ENCODE measurements at places on chromosomes 2 and 18. TPM values are rescaled to one million over a fixed set of nuclear protein-coding genes. Genes with fewer than 3 reads are reported as not detected.

IL18RAP gene
- total RNA-seq, result 0.30 TPM

UGT1A5 gene
- not detected for total RNA-seq

FAP gene
- 4.4 TPM for total RNA-seq

TNS1 gene
- 461 TPM for total RNA-seq

GRCh38 chr2:64422466-64422865 is 31.5 kb upstream of the LGALSL start:
- H3K27me3 ChIP-seq, result no peaks in the 10 kb centered on the region
- H3K27ac ChIP-seq, result no peak overlapping the region
- H3K36me3 ChIP-seq, result no peaks in the 10 kb centered on the region
- H3K4me1 ChIP-seq, result no peaks in the 10 kb centered on the region
- DNase-seq, result no peak
- no peak overlapping the region for H3K4me3 ChIP-seq

DNA sequence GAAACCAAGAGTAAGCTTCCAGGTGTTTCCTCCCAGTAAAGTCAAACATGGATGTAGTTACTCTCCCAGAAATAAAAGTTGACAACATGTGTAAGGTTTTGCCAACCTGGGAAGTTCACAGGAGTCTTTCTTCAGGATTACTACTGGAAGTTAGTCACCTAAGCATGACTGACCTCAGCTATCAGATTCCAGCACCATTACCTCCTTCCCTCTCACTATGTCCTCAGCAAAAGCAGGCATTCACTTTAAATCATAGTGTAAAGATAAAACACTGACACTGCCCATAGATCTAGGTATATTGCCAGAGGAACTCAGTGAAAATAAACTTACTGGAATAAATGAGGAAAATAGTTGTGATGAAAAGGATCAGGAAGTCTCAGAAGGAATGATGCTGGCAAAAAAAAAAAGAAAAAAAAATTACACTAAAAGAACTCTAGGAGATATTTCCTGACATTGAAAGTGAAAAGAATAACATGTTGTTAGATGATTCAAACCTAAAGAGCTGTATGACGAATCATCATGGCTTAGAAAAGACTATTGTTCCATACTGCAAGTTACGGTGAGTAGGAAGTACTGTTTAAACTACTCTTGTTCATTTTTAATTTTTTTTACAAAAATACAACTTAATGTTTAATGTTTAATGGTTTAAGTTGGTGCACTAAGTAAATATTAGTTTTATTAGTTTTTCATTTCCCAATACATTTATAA is 484.5 kb upstream of the ZNF804A start:
- H3K36me3 ChIP-seq, result no peaks in the 10 kb centered on the region
- no peaks in the 10 kb centered on the region for H3K4me1 ChIP-seq
- DNase-seq, result no peak
- H3K4me3 ChIP-seq, result no peak overlapping the region
- H3K27me3 ChIP-seq, result no peaks in the 10 kb centered on the region

ADD2 gene
- total RNA-seq, result 4.2 TPM

- no peak overlapping the region for H3K27ac ChIP-seq
- no peaks in the 10 kb centered on the region for H3K27me3 ChIP-seq
- no peak overlapping the region for H3K4me3 ChIP-seq
- no peaks in the 10 kb centered on the region for H3K4me1 ChIP-seq
Observed at GRCh38 chr18:45316127-45316526, 299.1 kb upstream of the SLC14A2 start.

DNA sequence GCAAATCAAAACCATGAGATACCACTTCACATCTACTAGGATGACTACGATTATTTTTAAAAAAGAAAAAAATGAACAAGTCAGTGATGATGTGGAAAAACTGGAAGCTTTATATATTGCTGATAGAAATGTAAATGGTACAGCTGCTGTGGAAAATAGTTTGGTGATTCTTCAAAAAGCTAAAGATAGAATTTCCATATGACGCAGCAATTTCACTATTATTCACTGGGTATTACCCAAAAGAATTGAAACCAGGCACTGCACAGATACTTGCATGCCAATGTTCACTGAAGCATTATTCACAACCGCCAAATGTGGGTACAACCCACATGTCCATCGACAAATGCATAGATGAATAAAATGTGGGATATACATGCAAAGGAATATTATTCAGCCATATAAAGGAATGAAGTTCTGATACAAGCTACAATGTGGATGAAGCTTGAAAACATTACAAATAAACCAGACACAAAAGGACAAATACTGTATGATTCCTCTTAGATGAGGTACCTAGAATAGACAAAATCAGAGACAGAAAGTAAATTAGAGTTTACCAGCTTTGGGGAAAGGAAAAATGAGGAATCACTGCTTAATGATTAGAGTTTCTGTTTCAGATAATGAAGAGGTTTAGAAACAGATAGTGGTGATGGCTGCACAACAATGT is 11.1 kb downstream of the RTTN start:
- H3K36me3 ChIP-seq, result peaks cover 3% of the 10 kb centered on the region
- no peak for DNase-seq
- H3K4me3 ChIP-seq, result no peak overlapping the region
- H3K4me1 ChIP-seq, result peaks cover 11% of the 10 kb centered on the region

- H3K27me3 ChIP-seq, result no peaks in the 10 kb centered on the region
- H3K4me3 ChIP-seq, result peak overlapping the region; percentile 98
- peak overlapping the region; percentile 82 for H3K27ac ChIP-seq
- H3K36me3 ChIP-seq, result no peaks in the 10 kb centered on the region
- peak; percentile 25 for DNase-seq
- peaks cover 7% of the 10 kb centered on the region for H3K4me1 ChIP-seq
Observed at GRCh38 chr2:36965751-36966369, 476 bp downstream of the STRN start.

DNA sequence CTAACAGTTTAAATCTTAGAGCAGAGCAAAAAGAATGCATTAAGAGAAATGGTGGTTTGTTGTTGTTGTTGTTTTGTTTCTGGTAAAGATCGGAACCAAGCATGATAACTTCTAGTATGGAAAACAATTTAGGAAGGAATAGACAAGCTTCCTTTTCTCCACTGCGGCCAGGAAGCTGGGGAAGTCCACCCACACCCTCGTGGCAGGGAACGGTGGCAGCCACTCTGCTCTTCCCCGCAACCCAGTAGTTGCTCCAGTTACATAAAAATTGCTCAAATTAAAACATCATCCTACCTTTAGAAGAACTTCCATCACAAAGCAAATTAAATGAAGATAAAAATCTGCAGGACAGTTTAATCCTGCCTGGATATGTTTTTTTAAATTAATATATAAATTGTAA is 113.0 kb downstream of the RBMS1 start:
- no peak overlapping the region for H3K4me3 ChIP-seq
- DNase-seq, result no peak
- no peaks in the 10 kb centered on the region for H3K36me3 ChIP-seq
- H3K27ac ChIP-seq, result peak overlapping the region; percentile 81

Measured in tibial nerve (tissue), 4 donors.